ENCODE measurements at places on chromosomes 5 and 9.

DNA sequence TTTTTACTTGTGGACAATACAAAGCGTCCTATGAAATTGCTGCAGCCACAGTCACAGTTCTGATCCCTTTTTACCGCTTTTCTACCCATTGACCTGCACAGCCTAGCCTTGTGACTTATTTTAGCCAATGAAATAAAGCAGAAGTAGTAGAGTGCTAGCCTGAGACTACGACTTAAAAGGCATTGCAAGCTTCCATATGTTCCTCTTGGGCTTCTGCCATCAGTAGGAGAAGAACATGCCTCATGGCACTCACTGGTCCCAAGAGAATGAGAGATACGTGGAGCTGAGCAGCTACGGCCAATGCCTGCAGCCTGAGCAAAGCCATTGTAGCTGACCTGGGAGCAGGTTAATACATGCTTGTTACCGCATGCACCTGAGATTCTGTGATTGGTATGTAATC is 416.6 kb upstream of the CLINT1 start:
- DNase-seq = no peak

DNA sequence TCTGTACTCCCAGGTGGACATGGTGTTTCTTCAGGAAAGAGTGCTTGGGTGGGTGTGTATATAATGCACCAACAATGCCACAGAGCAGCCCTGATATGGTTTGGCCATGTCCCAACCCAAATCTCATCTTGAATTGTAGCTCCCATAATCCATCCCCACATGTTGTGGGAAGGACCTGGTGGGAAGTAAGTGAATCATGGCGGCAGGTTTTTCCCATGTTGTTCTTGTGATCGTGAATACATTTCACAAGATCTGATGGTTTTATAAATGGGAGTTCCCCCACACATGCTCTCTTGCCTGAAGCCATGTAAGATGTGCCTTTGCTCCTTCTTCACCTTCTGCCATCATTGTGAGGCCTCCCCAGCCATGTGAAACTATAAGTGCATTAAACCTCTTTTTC is 158.5 kb downstream of the NR3C1 start:
- DNase-seq = no peak

GRCh38 chr5:164354139-164354751 is 848.8 kb downstream of the MAT2B start:
- DNase-seq = no peak

DNA sequence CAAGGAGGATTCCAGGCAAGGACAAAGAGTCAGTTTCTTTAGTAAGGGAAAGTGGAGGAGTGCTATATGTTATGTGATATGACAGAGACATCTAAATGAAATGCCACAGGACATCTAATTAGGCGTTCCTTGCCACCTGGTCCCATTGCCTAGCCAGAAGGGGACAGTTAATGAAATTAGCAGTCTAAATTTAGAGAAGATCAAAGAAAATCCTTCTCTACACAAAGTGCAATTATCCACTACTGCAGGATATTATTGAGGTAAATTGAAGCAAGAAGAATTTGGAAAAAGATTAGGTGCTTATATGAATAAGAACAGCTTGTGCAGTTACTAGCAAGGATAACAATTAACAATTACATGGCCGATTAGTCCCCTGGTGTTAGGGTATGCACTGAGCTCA is 495.3 kb upstream of the NMUR2 start:
- DNase-seq = no peak

DNA sequence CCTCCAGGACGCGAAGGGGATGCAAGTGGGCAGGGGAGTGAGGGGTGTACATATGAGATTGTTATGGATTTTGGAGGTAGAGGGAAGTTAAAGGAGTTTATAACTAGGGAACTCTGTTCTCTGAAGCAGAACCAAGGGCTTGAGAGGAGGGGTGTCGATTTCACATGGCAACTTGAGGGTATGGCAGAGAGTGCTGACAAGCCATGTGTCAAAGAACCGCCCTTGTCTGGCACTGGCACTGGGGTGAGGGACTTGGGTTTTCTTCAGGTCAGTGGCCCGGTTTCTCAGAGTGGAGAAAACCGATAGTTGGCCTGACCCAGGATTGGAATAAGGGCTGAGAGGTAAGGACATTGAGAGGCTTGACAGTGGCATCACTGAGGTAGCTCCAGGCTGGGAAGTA is 47.7 kb upstream of the TESK1 start:
- DNase-seq = no peak

DNA sequence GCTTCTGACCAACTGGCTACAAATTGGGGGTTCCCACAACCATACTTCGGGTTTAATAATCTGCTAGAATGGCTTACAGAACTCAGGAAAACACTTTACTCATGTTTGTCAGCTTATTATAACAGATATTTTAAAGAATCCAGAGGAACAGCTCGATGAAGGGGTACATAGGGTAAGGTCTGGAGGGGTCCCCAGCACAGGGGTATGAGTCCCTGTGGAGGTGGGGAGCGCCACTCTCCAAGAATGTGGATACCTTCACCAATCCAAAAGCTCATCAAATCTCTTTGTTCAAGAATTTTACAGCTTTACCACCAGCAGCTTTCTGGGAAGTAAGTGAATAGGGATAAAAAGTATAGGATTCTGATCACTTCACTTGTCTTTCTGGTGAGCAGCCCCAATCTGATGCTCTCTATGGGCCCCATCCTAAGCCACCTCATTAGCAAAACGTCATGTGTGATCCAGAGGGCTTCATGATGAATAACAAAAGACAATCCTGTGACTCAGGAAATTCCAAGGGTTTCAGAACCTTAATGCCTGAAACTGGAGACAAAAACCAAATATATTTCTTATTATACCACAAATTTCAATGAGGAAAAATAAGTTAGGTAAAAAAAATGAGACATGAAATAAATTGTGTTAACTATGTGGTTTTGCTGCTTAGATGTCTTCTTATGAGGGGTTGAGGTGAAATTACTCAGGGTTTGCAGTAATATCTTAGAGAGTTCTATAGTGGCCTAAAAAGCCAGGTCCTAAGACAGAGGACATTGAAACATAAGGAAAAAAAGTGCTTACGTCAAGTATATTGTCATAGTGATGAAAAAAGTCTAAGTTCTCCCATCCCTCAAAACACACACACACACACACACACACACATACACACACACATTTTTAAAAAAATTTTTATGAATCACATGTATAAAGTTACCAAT is 290.5 kb downstream of the ANXA1 start:
- DNase-seq = no peak

- DNase-seq = no peak
Observed at GRCh38 chr9:86246752-86247161, 12.7 kb downstream of the C9orf153 start.

GRCh38 chr5:5899716-5900115 is 477.2 kb downstream of the ICE1 start:
- DNase-seq = no peak

DNA sequence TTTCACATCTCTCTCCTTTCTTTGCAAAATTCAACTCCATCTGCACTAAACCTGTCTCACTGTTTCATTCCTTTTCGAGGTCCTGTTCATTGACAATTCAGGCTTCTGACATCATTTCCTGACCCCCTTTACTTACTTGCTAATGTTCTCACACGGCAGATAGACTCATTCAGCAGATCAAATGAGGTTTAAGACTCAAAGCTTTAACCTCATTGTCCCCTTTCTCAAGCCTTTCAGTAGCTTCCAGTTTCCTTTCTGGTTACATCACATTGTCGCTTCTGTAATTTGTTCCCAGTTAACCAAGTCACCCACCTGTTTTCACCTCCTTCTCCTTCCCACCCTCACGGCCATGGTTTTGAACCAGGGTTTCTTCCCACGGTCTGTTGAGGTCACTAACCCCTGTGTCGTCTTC is 143.4 kb upstream of the OTULINL start:
- no peak for DNase-seq

DNA sequence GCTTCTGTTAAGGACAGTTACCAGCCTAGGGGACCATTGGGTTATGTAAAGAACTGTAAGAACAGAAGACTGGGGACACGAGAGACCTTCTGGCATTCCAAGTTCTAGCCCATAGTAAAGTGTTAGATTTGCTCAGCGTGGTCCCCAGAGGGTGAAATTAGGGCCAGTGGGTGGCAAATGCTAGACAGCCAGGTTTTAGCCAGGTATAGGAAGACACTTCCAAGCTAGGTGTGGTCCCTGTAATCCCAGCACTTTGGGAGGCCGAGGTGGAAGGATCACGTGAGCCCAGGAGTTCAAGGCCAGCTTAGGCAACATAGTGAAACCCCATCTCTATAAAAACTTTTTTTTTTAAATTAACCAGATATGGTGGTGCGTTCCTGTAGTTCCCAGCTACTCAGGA is 34.3 kb downstream of the ATPSCKMT start:
- no peak for DNase-seq

DNA sequence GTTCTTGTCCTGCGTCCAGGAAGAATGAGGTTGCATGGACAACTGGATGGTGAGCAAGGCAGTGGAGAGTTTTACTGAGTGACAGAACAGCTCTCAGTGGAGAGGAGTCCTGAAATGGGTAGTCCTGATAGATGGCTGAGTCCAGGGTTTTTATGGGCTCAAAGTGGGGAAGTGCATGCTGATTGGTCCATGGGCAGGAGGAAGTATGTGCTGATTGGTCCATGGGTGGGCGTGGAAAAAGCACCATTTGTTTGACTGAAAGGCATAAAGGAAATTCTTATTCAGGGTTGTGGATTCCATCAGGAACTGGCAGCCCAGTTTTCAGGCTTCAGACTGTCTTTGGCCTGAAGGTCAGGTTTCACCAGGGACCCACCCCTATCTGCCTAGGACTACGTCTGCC is 10.6 kb downstream of the FSD1L start:
- no peak for DNase-seq

DNA sequence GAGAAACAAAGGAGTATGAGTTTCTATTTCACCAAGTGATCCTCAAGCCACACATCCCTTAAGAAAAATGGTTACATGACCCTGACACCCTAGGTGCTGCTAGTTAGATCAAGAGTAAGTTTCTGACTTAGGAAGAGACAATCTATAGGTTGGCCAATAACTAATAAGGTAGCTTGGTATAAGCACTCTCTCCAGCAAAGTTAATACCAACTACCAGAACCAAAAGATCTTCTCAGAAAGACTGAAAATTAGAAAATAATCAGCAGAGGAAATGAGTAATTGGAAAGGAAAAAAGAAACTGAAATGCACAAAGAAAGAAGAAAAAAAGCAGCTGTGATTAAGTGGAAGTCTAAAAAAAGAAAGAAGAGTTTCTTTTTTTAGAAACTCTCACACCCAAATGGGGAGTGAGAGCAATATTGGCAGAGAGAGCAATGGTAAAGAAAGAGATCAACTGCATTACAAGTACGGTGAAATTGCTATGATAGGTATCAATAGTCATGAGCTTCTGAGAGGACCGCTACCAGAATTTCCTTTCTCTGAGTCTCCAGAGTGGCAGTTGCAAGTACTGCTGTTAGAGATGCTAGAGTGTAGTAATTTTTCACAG is 195.5 kb downstream of the TMEM167A start:
- DNase-seq = no peak

GRCh38 chr9:127561491-127562278 is 50.4 kb upstream of the STXBP1 start:
- no peak for DNase-seq

- DNase-seq = no peak
Observed at GRCh38 chr9:131438190-131438589, 44.3 kb downstream of the PRRC2B start.
